ENCODE measurements at places on chromosomes 4 and X.

DNA sequence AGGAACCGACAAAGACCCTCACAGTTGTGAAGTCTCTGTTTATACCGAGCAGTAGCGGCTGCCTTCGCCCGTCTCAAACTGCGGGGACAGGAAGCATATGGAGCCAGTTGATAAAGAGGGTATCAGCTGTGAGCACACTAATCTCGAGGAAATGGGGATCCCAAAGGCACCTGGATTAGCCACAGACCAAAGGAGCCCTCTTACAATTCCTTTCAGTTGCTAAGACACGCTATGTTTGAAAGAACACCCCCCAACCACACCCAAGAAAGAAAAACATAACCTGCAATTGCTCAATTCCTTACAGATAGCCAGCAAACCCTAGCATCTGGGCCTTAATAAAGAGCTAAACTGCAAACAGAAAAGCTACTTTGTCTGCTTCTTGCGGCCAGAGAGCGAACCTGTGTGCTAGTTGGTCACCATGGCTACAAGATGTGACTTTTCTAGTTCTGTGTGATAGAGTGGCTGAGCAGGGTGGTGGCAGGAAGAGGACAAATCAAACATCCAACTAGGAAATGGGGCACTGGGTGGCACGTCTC is 23.3 kb upstream of the CHRNA9 start:
- DNase-seq = no peak

GRCh38 chr4:82886147-82886942 is 4.6 kb downstream of the SEC31A start:
- DNase-seq = no peak

DNA sequence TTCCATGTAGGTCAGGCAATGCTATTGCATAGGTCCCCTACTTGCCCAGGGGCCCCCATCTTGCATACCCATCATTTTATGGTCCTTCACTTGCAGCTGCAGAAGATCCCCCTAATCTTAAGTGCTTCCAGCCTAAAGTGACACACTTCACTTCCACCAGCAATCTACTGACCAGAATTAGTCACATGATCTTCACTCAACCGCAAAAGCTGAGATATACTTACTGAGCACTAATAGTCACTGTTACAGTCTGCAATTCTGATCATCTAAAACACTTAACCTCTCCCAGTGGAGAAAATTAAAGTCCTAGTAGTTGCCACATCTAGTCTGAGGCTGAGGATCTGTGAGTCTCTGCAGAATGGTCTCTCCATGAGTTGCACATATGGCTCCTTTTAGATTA is 82.1 kb downstream of the AREG start:
- no peak for DNase-seq

DNA sequence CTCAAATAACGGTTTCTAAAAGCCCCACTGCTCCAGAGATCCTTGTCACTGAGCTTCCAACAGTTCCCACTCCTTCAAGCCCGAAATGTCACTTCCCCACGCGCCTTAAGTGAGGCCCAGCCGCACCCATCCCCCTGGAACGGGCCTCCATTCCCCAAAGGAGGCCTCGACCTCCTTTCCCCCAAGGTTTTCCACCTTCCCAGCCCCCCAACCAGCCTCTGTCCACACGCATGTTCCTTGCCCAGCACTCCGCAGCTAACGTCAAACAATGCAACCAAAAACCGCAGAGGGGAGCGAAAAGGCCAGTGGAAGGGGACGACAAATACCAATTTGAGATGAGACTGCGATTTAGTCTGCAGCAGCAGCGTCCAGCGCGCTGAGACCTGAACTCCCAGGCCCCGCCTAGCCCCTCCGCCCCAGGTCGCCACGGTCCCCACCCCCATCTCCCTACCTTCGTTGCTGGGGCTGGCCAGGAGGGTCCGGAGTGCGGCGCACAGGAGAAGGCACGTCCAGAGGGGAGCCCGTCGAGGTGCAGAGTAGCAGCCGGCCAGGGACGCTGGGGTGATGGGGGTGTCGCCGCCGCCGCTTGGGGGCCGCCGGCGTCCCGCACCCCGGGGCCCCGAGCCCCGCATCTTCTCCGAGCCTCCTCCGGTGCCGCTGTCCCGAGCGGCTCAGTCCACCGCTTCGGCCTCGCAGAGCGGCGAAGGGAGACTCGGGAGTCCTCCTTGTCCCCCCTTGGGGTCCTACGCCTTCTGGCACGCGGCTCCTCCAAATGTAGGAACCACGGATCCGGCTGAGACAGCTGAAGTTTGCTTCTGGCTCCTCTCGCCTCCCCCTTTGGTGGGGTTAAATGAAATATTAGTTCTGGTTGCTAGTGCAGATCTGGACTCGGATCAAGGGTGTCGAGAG is 924 bp downstream of the EPHA5 start:
- no peak for DNase-seq

GRCh38 chr4:184143770-184144564 is 73.7 kb downstream of the ENPP6 start:
- no peak for DNase-seq

DNA sequence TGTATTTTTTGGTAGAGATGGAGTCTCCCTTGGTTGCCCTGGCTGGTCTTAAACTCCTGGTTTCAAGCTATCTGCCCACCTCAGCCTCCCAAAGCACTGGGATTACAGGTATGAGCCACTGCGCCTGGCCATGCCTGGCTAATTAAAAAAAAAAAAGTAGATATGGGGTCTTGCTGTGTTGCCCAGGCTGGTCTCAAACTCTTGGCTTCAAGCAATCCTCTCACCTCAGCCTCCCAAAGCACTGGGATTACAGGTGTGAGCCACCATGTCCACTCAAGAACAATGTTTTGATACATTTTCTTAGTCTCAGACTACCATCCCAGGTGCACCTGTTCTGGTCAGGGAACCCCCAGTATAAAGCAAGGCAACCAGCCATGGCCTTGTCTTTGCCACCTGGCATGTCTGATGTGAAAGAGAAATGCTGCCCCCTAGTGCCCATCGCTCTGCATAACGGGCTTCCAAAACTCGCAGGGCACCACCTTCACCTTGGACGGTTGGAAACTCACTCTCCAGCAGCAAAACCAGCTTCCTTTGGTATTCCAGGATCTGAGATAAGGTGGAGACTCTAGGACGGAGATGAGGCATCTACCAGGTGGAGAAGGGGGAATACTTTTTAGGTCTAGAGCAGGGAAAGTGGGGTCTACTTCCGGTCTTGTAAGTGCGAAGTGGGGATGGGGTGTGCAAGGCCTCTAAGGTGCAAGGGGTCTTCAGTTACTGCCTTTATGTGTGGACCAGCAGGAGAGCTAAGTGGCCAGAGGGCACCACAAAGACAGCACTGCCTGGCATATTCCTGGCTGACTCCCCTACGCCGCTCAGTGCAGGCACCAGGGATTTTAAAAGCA is 47.7 kb upstream of the AFAP1 start:
- peak; percentile 56 for DNase-seq

DNA sequence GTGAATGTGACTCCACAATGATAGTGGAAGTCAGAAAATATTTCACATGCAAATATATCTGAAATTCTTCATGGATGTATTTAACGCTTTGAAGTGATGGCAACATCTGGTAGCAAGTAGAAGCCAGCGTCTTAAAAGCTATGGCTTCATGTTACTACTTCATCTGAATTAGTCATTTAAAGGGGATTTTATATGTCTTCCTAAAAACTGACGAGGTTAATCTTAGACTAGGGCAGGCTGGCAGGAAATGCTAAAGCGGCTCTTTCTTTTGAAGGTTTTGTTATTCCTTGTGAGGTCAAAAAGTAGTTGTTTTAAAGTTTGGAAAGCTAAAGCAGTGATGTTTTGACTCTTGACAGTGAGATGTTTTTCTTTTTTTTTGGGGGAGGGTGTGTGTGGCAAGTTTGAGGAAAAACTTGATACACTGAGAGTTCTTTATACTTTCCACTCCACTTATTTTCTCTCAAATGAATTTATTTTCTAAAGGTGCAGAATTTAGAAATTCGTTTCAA is 22.6 kb downstream of the PLS3 start:
- no peak for DNase-seq

GRCh38 chrX:112636951-112637581 is 42.7 kb downstream of the LHFPL1 start:
- DNase-seq = no peak

DNA sequence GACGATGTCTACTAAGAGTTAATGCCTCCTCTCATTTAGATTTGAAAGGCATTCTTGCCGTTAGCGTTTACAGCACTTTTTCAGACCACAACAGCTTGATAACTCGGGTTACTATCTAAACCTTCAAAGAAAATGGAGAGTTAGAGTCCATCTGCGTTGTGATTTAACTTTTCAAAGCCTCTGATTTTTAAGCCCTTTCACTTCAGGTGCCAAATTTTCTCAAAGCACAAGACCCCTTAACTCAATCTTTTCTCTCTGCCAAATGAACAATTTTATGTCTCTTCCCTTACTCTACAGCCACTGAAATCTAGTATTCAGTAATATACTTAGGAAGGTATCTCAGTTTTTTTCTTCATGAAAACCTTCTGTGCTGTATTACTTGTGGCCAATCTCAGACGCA is 310.5 kb downstream of the TENM3 start:
- no peak for DNase-seq

- DNase-seq = no peak
Measured at GRCh38 chrX:124098089-124098488, 136.6 kb downstream of the STAG2 start.

- DNase-seq = no peak
Measured at GRCh38 chr4:151355155-151355554, 29.8 kb upstream of the SH3D19 start.

GRCh38 chr4:158965226-158965625 is 137.7 kb upstream of the RAPGEF2 start:
- no peak for DNase-seq

- DNase-seq = no peak
Measured at GRCh38 chr4:5365071-5366008, 314.1 kb downstream of the STK32B start.

DNA sequence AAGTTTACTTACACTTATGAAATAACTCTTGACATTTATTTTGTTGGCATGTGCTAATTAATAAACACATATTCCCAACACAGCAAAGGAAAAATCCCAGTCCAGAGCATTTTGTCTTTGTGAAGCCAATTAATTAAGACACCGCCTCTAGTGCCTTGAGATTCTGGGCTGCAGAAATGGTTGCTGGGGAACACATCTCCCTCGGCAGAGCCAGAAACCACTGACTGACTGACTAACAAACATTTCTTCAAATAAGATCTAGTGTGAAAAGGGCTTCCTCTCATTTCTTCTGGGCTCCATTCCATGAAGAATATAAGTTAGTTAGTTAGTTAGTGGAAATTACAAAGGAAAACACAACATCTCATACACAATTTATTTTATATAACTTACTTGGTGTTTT is 28.4 kb upstream of the NAP1L5 start:
- DNase-seq = no peak

GRCh38 chr4:87975466-87975865 is at the start of gene SPP1:
Gene SPP1, plus strand, starts transcription at chr4:87975714. Its CDS starts 1,182 bp downstream, at chr4:87976896.
- DNase-seq = no peak

GRCh38 chr4:122914292-122914904 is 8.0 kb downstream of the NUDT6 start:
- DNase-seq = no peak

DNA sequence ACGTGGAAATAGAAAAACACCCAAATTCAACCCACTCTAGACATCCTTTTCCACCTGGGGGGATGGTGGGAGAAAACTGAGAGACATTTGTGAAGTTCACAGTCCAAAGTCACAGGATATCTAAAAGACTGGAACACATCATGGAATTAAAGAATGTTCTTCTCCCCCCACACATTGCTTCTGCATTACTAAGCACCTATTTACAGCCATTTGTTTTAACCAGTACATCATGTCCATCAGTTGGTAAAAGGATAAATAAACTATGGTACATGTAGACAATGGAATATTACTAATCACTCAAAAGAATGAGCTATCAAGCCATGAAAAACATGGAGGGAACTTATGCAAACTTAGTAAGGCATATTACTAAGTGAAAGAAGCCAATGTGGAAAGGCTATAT is 185.5 kb upstream of the ANXA10 start:
- DNase-seq = no peak

GRCh38 chr4:880684-881405 is 51.3 kb downstream of the GAK start:
- no peak for DNase-seq

- DNase-seq = no peak
Measured at GRCh38 chr4:158163941-158164767, 8.7 kb downstream of the GASK1B start.

GRCh38 chr4:57154191-57154590 is 44.0 kb upstream of the IGFBP7 start:
- no peak for DNase-seq

- DNase-seq = no peak
Measured at GRCh38 chr4:189815404-189816192, 125.1 kb upstream of the FRG1 start.

DNA sequence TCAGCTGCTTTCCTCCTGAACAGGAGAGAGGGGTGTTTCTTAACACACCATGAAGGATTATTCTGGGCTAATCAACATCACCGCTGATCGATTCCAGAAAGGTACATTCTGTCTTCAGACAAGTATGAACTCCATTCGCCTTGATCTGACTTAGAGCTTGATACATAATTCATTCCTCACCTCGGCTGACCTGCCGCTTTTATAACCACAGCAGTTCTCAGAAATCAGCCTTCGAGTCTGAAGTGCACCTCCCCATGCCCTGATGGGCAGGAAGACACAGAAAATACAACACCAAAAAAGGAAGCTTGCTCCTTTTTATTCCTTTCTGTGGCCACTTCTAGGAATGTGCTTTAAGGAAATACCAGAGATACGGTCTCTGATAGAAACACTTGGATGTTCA is 85.7 kb downstream of the JAKMIP1 start:
- DNase-seq = no peak

DNA sequence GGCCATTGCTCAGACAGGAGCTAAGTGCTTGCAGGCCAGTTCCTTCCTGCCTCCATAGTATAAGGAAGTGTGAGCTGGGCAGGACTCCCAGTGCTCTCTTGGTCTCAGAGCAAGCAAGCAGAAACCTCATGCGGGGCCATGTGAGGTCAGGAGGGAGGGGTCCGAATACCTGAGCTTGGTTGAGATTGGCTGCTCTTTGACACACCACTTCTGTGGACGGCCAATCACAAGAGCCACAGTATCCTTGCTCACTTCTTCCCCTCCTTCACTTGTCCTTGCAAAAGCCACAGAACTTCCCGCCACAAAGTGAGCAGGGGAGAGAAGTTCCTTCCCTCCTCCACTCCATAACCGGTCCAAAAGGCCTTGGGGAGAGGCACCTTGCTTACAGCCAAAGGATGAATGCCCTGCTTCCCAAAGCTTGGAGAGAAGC is 56.7 kb downstream of the PRPS1 start:
- no peak for DNase-seq

DNA sequence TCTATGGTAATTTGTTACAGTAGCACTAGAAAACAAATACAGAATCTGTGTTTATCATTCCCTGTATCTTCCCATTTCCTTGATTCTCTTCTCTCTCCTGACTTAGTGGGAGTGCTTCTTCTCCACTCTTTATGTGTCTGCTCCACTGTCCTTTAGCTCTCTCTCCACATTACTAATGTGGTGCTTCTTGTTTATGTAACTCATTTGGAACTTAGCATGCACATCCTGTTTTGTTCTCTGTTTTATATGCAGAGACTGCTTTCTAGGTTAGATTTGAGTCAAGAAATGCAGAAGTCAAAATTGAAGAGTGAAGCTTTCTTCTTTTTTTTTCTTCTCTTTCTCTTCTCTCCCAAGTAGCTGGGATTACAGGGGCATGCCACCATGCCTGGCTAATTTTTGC is 25.9 kb downstream of the ADH1A start:
- DNase-seq = no peak
